Stimulated activated CD4-positive, alpha-beta T cell treated with anti-CD3 and anti-CD28 coated beads, Interleukin-1b, Interleukin-23, amount 100 ng/mL, for 1 hour (primary cell): ENCODE measurements at places on chromosomes 16 and 17.

GRCh38 chr17:59627770-59628171 is 8.1 kb downstream of the CLTC start:
- no peak for DNase-seq

GRCh38 chr17:8665684-8666083 is 35.2 kb upstream of the MYH10 start:
- DNase-seq: no peak

GRCh38 chr17:15233022-15233805 is 31.9 kb downstream of the PMP22 start:
- DNase-seq: no peak

DNA sequence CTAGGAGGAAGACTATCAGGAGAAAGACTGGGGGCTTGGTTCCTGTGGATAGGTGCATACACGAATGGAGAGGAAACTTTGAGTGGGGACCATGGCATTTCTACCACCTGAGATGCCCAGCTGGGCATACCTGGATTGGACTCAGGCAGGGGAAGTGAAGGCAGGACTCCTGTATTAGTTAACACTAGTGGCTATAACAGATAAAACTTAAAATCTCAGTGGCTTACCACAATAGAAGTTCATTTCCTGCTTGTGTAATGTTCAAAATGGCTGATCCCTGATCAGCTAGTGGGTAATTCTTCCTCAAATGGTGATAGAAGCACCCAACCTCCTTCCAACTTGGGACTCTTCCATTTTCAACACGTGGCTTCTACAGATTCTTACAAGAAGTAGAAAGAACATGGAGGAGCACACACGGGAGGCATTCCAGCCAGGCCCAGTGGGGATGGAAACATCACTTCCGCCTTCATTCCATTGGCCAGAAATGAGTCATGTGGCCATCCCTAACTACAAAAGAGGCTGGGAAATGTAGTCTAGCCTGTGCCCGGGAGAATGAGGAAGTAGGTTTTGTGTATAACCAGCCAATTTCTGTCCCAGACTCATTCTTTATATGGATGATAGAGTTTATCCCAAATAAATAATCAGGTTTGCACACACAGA is 112.1 kb downstream of the UTP18 start:
- no peak for DNase-seq

- no peak for DNase-seq
Measured at GRCh38 chr16:24478401-24478800, 61.0 kb upstream of the RBBP6 start.

DNA sequence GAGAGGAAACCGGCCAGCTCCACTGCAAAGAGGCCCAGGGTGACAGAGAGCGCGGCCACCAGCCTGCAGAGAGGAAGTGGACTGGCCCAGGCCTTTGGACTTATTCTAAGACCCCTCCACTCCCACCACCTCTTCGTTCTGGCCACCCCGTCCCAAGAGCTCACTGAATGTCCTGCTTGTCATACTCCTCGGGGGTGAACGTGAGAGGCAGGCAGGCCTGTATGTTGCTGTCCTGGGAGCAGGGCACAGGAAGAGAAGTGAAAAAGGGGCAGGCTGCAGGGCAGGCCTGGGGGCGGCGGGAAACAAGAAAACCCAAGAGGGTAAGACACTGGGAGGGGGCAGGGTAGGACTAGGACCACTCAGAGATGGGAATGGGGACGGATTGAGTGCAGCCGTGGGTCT is 384 bp downstream of the TMEM107 start:
- DNase-seq: no peak

DNA sequence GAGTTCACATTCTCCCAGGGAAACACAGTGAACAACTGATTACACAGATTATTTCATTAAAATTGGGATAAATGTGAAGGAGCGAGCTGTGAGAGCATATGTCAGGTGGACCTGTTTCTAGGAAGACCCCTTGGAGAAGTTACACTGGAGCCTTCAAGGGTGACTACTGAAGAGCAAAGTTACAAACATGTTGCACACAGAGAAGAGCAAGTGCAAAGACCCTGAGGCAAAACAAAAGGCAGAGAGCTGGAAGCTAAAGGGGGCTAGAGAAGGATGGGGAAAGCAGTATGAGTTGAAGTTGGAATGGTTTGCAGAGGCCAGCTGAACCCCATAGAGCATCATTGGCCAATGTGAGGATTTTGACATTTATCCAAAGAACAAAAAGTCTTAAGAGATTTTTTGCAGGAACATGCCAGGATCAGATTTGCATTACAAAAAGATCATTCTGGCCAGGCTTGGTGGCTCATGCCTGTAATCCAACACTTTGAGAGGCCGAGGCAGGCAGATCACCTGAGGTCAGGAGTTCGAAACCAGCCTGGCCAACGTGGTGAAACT is 14.1 kb downstream of the PDZD9 start:
- no peak for DNase-seq

DNA sequence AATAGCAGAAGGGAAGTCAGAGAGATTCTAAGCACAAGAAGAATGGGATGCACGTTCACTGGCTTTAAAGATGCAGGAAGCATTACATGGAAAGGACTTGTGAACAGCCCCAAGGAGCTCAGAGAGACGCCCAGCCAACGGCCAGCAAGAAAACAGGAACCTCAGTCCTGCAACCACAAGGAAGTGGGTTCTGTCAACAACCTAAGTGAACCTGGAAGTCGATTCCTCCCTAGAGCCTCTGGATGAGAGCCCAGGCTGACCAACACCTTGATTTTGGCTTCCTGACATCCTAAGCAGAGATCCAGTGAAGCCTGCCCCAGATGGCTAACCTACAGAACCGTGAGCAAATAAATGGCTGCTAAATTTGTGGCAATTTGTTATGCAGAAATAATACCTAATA is 24.5 kb downstream of the GPR142 start:
- DNase-seq: no peak

DNA sequence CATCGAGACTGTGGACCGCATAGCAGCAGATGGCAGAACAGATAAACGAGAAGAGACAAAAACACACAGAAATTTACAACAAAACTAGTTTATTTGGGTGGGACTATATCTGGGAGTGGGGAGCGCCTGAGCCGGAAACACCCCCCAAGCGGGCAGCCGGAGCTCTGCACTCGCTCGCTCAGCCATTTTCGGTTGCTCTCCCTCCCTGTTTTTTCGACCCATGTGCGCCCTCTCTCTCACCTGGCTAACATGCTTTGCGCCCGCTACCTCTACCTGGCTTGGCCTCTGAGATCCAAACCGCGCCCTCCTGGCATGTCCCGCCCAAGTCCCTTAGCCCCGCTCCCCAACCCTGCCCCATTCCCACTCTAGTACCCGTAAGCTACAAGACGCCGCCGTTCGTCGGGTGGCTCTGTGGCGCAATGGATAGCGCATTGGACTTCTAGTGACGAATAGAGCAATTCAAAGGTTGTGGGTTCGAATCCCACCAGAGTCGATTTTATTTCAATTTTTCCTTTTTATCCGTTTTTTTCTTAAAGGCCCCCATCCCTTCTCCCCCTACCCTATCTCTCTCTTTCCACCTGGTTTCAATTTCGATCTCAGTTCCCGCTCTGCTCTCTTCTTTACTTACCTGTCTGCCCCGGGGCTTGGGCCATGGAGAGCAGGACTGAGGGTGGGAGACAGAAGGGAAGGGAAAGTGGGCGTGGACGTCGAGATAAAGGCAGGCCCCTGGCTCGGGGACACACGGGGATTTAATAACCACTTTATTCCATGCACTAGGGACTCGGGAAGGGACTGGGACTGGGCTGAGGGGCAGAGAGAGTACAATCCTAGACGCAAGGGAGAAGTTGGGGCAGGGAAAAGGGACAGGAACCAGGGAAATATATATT is 2.4 kb upstream of the ALOXE3 start:
- no peak for DNase-seq

GRCh38 chr17:13940858-13941665 is 128.2 kb upstream of the COX10 start:
- DNase-seq: no peak

GRCh38 chr16:78200623-78201096 is 101.2 kb downstream of the WWOX start:
- no peak for DNase-seq

DNA sequence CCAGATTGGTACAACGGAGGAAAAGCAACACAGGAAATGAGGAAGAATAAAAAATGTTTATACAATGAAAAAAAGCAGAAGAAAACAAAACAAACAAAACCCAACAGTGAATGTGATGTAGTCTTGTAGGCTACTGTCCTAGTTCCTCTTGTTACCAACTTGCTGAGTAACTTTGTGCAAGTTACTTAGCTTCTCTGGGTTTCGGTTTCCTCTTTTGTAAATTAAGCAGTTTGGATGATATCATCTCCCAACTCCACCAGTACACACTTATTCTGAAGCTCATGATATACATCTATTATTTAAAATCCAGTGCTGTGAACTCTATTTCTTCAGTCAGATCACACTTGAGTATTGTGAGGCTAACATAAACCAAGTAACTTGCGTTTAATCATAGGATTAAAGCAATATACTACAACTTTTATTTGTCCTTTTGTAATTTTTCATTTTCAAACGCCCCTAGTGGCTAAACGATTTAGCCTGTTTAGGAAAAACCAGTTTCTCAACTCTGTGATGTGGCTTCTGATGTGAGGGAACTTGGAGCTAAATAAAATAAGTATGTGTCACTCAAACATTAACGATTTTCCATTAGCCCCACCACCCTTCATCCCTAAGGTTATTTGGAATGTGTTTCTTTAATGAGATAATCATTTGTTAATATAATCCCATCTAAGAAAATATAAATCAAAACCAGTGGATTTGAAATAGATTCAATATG is 1.4 kb upstream of the UNK start:
- DNase-seq: no peak

- no peak for DNase-seq
Measured at GRCh38 chr16:1942047-1942809, 771 bp downstream of the MSRB1 start.

- no peak for DNase-seq
Measured at GRCh38 chr16:49839017-49839825, 16.7 kb downstream of the ZNF423 start.

DNA sequence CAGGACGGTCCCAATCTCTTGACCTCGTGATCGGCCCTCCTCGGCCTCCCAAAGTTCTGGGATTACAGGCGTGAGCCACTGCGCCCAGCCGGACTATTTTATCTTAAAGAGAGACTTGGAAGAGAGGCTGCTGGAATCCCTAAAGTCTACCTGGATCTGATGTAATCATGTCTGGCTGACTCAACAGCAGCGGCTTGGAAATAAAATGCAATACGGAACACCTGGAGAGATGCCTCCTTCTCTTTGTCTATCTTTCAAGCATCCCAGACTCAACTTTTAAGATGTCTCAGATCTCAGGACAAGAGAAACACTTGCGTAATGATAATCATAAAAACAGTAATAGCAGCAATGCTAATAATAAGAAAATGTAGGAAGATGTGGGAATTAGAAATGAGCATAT is 95.6 kb downstream of the CDH8 start:
- no peak for DNase-seq

- peak; percentile 45 for DNase-seq
Measured at GRCh38 chr17:34637548-34638525, 58.5 kb downstream of the TMEM132E start.

- no peak for DNase-seq
Measured at GRCh38 chr16:75919664-75920063, 193.4 kb upstream of the CPHXL start.

- DNase-seq: no peak
Measured at GRCh38 chr17:83076938-83077337, 2.5 kb upstream of the METRNL start.

- no peak for DNase-seq
Measured at GRCh38 chr16:68995011-68995504, 110.4 kb upstream of the HAS3 start.

- DNase-seq: peak; percentile 24
Measured at GRCh38 chr17:58084317-58084981, 1.2 kb downstream of the DYNLL2 start.

GRCh38 chr16:69593751-69594255 is 28.0 kb downstream of the NFAT5 start:
- no peak for DNase-seq

DNA sequence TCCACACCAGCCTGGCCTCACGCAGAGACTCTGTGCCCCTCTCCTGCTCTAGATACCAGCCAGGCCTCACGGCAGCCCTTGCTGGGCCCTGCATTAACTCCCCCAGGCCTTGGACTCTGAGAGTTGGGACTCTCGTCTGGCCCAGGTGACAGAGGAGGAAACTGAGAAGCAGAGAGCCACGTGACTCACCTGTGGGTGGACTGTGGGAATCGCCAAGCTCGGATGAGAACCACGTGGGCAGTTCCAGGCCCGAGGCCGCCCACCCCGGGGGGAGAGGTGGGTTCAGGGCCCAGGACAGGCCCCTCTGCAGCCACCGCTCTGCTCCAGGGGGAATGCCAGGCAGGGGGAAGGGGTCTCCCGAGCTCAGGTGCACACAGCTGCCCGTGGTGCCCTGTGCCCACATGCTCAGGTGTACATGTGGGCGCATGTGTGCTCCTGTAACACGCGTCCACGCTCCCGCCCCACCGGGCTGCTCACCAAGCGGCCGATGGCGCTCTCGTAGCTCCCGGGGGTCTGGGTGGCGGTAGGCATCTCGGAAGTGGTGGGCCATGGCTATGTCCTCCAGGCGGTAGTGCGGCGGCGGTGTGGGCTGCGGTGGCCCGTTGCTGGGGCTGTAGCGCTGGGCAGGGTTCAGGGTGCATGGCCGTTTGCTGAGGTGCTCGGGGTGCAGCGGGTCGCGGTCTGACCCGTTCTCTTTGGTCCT is 18.3 kb upstream of the PABPN1L start:
- no peak for DNase-seq

GRCh38 chr16:19837331-19837980 is 47.2 kb downstream of the GPRC5B start:
- DNase-seq: no peak
